SK-N-DZ (cell line): ENCODE measurements at places on chromosomes 1 and 21.
A peak's percentile ranks its signal among the peaks of the same experiment; 100 is the strongest.

GRCh38 chr21:45992301-45993209 lies 11.0 kb downstream of the COL6A1 start:
- DNase-seq: no peak

DNA sequence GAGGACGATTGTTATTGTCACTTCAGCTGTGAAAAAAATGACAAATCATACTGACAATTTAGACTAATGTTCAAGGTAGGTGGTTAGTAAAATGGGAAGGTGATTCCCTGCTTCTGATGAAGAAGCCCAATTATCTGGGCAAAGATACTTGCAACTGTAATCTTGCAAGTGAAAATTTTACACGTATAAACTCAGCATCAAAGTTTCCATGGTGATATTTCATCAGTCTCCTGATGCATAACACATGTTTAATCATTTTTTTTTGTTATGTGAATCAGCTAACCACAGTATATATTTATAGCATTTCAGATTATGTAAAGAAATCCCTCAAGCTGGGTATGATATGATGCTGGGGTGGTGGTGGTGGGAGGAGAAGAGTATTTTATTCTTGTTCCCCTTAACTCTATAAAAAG lies 16.4 kb upstream of the KCNK1 start:
- no peak for DNase-seq

- DNase-seq: no peak
These were observed 118.3 kb upstream of the USP24 start for GRCh38 chr1:55333461-55333860.

- no peak for DNase-seq
These were observed 30.3 kb downstream of the PTPRC start for GRCh38 chr1:198669023-198669698.

DNA sequence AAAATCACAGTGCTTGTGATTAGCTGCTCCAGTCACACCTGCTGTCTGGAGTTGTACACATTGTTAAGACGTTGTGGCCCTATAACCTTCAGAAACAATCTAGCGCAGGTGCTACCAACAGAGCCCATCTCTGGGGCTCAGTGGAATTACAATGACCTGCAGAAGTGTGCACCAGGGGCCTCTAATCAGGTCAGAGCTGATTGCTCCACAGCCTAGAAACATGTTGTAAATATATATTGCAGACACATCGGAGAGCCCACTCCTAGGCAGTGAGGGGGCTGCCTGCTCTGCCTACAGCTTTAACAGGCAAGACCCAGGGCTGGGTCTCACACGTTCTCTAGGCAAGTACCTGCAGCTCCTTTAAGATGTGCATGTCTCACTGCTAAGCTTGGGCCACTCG lies 302.0 kb downstream of the SIPA1L2 start:
- DNase-seq: no peak

DNA sequence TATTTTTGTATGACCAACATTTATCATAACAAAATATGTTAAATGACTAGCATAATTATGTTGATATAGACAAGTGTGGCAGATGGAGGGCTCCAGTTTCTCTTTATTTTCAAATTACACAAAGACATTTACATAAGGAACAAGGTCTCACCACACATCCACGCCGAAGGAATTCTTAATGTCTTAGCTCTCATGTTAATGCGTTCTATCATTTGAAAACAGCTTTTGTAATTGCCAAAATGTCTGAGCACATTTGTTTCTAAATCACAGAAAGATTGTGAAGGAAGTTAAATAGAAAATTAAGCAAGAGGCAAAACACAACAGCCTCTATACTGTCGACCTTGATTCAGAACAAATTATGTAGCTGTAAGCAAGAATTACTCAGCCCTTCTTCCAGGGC lies 223.0 kb upstream of the NR5A2 start:
- DNase-seq: no peak

DNA sequence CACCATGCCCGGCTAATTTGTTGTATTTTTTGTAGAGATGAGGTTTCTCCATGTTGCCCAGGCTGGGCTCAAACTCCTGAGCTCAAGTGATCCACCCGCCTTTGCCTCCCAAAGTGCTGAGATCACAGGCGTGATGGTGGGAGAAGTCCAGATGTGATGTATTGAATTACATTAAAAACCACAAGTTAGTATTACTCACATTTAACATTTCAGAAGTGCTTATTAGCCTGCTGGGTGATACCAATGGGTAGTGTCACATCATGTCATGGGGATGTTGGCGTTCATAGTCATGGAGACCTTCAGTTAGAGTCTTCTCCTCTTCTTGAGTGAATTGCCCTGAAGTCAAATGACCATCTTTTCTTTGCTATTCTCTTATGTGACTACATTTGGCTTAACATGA lies 63.6 kb upstream of the VAMP3 start:
- DNase-seq: no peak

DNA sequence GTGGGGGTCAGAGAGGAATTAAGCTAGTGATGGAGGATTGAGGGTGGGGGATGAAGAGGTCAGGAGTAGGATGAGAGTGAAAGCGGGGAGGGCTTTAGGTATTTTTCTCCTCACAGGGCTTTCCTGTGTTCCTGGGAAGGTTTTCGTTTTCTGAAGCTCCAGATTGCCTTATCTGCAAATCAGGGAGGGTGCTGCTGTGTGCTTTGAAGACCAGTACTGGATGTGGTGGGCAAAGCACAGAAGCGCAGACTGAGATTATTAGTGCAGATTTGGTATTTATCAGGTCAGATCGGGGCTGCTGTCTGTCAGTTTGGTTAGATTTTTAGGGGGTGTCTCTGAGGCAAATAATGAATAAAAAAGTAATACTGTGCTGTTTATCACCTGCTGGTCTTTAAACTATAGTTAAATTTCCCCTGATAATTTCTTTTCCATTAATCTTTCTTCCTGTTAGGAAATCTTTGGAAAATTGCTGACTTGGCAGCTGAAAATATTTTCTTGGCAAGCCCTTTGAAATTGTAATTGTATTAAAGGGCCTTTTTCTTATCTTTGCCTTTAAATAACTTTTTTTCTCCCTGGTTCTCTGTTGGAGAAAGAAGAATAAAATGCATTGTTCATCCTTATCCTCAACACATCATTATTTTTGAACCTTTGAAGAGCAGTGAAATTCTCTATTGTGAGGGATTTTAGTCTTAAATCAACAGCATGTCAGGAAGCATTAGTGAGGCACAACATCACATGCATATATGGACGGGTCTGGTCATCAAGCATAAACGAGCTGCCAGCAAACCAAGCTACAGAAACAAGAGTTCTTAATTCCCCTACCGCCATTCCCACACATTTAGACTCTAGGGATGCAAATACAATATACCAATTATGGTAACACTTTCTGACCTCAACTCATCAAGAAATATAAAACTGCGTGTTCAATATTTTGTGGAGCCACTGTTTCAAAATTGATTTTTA lies 139.6 kb downstream of the S1PR1 start:
- peak; percentile 40 for DNase-seq

- DNase-seq: no peak
These were observed 8.1 kb upstream of the ATP1B1 start for GRCh38 chr1:169098380-169098779.

DNA sequence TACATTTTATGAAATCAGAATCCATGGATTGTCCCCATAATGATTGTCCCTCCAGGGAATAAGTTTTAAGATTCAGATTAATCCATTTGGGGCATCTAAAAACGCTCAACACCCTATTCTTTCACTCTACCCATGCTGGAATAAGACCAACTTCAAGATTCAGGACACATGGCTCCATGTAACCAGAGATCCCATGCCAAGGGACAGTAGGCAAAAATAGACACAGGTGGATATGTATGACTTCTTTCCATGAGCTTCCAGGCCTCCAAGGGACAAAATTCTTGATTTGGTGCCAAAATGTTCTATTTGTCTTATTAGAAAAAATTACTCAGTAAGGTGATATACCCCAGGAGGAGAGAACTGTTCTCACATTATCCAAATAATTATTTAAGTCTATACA lies 178.8 kb downstream of the NRIP1 start:
- DNase-seq: no peak

DNA sequence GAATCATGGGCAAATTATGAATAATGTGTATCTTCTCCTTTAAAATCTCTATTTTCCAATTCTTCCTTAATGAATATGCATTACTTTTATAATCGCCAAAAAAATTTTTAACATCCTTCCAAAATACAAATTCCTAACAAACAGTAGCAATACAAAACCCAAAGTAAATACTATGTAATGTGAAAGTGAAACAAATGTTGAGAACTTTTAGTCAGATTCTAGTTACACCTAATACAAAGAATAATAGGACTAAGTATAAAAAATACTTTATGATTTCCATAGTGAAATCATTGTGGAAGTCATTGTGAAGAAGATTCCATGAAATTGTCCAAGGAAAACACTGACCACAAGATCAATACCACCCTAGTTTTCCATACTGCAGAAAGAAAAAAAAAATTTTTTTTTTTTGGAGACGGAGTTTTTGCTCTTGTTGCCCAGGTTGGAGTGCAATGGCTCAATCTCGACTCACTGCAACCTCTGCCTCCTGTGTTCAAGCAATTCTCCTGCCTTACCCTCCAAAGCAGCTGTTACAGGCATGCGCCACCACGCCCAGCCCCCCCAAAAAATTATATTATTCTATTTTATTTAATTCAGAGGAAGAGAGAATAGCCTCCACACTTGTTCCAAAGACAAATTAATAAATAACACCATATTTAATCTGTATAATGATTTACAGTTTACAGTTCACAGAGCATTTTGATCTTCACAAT lies 11.8 kb downstream of the TESK2 start:
- DNase-seq: no peak

DNA sequence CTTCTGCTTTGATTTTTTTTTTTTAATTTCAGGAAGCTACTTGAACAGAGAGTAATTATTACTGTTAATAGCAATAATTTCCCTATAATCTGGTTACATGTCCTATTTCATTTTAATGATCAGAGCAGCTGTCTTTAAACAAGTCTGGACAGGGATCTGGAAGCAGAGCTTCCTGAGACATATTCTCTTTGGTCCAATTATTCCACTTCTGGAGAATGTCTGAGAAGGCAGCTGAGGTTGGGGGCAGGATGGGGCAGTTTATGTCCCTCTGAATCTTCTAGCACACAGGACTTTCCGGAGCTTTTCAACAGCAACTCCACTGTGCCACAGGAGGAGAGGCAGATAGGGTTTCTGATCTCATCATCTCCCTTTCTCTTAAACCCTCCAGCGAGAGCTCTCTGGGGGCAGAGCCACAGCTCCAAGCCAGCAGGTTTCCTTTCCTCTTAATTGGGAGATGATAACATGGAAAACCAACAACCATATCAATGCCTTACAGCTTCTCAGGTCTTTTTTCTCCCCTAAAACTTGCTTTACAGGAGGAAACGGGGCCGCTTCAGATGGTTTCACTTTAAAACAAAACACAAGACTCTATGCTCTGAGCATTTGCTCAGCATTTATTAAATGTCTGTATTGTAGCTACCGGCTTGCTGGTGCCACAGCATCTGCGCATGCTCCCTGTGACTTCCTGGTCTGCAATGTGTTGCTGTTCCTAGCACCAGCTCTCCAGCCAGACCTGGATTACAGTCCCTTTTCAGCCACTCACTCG lies 425.7 kb upstream of the USP24 start:
- peak; percentile 70 for DNase-seq

DNA sequence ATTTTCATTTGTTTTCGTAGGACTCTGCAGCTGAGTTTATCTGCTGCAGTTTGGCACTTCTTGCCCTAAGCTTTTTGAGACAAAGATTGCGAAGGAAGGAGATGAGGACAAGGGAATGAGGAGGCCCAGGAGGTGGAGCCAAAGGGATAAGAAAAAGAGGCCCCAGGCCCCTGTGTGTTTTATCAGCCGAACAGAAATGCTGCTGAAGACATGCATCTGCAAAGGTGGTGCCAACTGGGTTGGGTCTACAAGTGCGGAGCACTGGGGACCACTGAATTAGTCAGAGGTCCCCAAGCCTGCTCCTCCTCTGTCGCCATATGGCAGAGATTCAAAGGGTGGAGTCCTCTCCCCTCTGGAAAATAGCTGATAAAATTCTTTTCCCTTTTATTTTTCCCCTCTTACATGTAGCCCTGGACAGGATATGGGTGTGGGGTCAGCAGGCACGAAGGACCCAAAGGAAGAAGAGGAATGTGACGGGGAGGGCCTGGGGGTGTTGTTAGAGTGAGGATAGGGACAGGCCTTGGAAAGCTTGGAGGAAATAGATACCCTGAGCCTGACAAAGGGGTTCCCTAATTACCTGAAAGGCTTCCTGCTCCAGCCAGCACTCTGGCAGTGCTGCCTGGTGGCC lies 2.7 kb downstream of the CD34 start:
- DNase-seq: no peak

GRCh38 chr1:7043191-7043549 lies 257.9 kb downstream of the CAMTA1 start:
- no peak for DNase-seq

DNA sequence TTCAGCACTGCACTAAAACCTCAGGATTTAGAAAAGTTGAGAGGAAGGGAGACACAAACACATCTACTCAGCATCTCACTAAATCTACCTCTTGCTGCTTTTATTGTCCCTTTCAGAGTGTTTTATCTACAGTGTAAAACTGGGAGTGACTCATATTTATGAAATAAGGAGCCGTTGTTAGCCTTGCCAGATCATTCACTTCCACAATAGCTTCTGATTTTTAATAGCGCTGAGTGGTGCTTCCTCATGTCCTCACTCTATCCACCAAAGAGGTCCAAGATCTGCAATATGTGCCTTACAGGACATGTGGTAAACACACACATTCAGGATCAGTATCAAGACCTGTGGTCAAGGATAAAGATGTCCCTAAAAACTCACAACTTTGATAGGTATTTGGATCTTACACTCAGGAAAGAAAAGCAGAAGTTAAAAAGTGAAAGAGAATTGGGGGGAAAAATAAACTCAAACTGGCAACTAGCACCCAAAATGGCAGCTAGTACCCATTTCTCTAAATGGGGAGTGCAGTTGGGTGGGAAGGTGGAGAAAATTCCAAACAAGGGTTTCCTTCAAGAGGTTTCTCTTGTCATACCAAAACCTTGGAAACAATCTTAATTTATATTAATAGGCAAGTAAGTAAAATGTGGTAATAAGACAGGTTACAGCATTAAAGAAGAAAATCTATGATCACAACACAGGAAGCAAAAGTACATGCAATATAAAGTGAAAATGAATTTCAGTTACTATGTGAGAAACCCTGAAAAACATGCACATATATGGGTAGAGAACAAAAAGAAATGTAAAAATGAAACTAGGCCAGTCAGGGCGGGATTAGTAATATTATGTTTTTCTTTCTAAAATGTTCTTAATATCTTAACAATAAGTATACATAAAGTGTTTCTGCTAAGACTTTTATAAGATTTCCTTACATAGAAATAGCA lies 15.9 kb downstream of the DUSP10 start:
- DNase-seq: no peak

GRCh38 chr1:205273551-205273982 lies 45.8 kb downstream of the TMCC2 start:
- peak; percentile 81 for DNase-seq
